GM19239 (cell line): ENCODE measurements at places on chromosomes 7 and 10.

DNA sequence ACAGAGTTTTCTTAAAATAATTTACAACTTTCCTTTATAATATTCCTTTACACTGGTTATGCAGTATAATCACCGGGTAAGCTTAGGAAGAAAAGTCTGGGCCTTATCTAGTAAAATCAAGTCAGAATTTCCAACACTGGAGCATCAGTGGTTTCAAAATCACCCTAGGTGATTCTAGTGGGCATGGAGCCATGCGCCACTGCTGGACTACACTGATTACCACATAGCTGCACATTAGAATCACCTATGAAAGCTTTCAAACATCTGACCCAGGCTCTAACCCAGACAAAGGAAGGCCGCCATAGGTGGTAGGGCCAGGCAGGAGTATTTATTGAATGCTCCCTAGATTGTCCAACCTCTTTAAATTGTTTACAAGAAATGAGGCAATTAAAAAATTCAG, 52.0 kb downstream of the NSUN6 start:
- DNase-seq = no peak

DNA sequence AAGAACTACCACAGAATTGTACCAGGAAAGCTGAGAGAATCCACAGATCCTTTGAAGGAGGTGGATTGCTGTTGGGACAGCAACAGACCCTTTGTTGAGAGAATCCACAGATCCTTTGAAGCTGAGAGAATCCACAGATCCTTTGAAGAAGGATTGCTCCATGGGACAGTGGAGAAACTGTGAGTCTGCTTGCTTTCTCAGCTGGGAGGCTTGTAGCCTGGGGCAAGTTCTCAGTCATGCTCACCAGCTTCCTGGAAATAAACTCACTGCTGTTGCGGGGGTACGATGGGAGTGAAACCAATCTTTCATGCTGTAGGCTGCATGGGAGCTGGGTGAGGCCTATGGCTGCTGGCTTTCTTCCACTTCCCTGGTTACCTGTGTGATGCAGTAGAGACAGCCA, 106.3 kb downstream of the C7orf25 start:
- no peak for DNase-seq

- DNase-seq = no peak
These were observed 437.8 kb upstream of the NPVF start for GRCh38 chr7:25665903-25666670.

DNA sequence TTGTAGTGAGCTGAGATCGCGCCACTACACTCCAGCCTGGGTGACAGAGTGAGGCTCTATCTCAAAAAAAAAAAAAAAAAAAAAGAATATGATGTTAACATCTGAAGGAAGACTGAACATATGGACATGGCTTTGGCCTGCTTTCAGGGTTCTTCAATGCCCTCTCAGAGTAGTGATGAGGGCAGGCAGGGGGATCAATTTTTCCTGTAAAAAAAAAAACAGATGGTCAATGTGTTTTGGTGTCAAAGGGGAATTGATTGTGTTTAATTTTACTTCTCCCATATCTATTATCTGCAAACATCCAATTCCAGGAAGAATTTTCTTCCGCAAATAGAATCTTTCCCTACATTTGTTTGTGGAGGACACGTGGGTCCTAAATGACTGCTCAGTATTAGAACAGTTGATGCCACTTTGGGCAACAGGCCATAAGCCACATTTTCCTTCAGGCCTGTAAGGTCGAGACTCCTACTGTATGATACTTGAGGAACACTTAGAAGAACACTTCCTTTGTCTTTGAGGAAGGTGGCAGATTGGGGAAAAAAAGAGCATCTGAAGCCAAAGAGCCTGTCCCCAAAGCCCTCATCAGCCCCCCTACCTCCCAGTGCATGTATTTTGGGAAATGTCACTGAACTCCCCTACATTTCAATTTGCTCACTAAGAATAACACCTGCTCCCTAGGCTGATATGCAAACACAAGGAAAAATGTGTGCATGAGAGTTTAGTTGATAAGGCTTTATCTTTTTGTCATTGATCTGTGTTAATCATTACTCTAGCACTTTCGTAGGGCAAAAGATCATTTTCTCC, 28.3 kb downstream of the MGAM2 start:
- DNase-seq = no peak

DNA sequence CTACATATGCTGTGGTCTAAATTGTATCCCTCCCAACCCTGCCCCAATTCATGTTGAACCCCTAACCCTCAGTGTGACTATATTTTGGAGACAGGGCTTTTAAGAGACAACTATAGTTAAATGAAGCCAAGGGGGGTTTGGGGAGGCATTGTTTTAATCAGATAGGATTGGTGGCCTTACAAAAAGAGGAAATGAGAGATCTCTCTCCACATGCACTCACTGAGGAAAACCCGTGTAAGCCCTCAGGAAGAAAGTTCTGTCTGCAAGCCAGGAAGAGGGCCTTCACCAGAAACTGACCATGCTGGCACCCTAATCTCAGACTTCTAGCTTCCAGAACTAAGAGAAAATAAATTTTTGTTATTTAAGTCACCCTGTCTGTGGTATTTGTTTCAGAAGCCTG, 276.7 kb downstream of the KIF20B start:
- DNase-seq = no peak

- no peak for DNase-seq
These were observed 42.3 kb upstream of the MDFIC start for GRCh38 chr7:114879554-114879953.

GRCh38 chr7:66880053-66880452, 41.0 kb upstream of the TMEM248 start:
- DNase-seq = no peak

DNA sequence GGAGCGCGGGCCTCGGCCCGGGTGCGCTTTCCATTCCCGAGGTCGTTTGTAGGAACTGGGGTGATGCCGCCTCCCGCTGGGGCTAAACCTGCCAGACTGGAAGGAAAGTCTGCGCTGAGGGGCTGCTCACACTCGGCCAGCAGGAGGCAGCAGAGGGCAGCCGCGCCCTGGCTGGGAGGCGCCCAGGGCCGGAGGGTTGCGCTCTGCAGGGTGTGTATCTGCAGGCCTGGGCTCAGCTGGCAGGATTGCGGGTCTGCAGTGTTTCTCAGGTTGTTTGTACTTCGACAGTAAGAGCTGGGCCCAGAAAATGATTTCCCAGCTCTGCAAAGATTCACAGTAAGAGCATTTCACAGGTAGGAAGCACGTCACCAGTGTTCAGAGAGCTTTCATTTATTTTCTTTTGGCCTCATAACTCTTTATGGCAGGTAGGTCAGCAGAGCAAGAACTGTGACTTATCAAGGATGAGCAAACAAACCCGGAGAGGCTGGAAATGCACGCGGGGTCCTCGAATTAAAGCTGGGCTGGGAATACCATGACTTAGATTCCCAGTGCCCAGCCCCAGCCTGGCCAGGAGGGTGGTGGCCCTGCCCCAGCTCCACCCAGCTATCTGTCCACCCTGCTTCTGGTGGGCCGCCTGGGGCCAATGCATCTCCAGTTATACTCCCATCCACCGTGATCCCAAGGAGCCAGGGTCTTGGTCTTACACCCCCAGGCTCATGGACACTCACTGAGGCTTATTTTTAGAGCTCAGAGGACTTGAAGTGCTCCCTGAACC, 15.2 kb upstream of the PPP2R2D start:
- DNase-seq = peak; percentile 82

DNA sequence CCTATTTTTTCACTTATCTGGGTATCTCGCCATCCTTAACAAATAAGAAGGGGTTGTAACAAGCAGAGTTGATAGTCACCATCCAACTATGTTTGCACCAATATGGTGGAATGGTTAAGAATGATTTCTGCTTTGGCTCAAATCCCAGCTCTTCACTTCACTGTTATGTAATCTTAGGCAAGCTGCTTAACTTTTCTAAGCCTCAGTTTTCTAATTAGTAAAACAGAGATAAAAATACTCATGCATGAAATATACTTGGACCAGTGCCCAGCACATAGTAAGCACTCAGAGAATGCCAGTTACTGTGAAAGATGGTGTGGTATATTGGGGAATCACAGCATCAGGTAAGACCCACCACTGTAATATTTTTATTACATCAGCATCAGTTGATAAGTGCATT, 33.6 kb downstream of the ABCB1 start:
- no peak for DNase-seq
